ENCODE measurements at places on chromosomes 3 and 15.

DNA sequence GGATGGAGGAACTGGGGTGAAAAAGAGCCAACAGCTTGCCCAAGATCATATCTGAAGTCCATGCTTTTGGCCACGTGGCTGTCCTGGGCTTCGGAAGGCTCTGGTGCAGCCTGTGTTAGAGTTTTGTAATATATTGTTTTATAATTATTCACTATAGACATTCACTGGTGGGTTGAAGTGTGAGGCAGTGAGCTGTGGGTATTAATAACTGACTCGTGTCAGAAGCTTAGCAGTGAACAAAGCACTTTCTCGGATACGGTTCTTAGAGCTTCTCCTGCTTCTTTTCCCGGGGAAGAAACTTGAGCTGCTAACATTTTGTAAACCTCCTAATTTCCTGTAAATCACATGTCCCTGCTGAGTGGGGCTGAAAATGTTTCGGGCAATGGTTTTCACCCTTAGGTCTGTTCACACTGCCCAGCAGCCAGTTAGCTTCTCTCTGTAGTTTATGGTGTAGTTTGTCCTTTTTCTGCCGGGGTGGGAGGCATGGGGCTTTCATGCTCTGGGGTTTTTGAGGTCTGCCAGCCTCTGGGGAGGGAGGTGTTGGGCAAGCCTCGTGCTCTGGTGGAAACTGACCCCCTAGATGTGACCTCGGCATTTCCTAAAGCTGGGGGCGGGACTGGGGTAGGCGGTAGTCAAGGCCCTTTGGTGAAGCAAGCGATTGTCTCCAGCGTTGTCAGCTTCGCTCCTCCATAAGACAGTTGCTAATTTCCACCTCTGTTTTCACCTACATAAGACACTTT lies 1.7 kb downstream of the MRAS start:
- DNase-seq = no peak

GRCh38 chr15:90750186-90750585 lies 33.0 kb downstream of the BLM start:
- DNase-seq = no peak

DNA sequence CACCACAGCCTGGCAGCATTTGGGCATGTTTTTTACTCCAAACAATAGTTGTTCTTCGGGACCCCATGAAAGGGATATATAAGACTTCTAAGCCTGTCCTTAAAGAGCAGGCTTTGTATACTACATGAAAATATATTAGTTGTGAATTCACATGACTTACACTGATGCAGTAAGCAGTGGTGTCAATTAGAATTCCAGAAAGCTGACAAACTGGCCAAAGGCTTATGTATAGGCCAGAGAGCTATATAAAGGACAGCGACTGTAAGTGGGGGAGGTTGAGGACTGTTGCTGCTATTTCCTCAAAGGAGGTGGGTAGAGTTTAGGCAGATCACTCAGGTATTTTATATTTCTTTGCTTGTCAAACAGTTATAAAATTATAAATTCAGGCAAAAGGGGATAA lies 24.8 kb downstream of the KPNA4 start:
- DNase-seq = no peak

DNA sequence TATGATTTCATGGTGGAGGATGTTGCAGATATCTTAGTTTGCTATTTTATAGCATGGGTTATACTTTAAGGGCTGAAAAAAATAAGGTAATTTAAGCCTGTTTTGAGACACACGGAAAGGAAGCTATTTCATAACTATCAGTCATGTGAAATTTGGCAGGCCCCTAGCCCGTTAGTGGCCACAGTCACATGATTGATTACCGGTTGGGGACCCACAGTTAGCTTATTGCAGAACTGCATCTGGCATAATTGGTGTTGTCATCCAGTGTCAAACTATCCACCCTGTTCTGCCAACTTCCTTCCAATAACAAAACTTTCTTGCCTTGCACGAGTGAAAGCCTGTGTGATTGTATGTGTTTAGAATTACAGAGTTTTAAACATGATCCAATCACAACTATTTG lies 35.2 kb downstream of the FNDC3B start:
- no peak for DNase-seq

- DNase-seq = peak; percentile 11
These were observed 127.4 kb downstream of the EDEM1 start for GRCh38 chr3:5314897-5315296.

- no peak for DNase-seq
These were observed 94.5 kb downstream of the GOLIM4 start for GRCh38 chr3:168001244-168001643.

- DNase-seq = no peak
These were observed 628.2 kb upstream of the CFAP20DC start for GRCh38 chr3:59677747-59678702.

GRCh38 chr3:192875971-192876565 lies 41.6 kb downstream of the MB21D2 start:
- no peak for DNase-seq

DNA sequence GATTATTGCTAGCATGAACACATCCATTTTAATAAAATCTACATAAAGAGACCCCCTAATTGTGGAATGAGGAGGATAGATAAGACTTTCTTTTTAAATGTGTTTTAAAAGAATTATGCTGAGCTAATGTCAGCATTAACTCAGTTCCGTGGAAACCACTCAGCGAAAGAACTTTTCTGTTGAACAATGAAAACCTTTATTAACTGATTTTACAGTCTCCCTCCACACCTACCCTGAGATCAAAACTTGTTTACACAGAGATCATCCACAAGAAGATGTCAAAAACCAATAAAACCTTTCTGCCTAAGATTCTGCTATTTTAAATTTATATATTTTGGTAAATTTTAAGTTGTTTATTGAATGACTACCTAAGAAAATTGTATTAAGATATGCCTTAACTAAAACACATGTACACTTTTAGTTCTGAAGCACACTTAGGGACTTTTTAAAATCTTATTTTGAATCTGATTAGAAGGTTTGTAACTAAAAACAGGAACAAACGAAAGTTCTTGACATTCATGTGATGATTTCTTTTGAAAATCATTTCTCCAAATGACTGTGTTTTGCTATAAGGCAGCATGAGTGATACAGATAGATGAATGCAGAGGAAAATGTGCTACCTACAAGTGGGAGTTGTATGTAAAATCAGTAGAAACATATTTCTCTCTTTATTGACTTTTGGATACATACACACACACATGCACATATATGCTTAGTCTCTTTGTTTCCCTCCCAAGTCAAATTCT lies 369.0 kb downstream of the UNC13C start:
- no peak for DNase-seq

DNA sequence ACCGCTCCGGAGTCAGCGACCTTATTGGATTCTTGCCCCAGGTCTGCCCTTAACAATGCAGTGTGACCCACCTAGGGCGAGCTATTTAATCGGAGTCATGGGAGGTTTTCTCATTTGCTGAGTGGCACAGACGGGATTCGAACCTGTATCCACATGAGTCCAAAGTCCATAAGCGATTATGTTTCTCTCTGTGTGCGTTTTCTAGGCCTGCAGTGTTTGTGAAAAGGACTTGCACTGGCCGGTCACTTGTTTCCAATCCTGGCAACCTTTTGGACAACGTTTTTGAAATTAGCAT lies 691 bp upstream of the HDGFL3 start:
- no peak for DNase-seq

DNA sequence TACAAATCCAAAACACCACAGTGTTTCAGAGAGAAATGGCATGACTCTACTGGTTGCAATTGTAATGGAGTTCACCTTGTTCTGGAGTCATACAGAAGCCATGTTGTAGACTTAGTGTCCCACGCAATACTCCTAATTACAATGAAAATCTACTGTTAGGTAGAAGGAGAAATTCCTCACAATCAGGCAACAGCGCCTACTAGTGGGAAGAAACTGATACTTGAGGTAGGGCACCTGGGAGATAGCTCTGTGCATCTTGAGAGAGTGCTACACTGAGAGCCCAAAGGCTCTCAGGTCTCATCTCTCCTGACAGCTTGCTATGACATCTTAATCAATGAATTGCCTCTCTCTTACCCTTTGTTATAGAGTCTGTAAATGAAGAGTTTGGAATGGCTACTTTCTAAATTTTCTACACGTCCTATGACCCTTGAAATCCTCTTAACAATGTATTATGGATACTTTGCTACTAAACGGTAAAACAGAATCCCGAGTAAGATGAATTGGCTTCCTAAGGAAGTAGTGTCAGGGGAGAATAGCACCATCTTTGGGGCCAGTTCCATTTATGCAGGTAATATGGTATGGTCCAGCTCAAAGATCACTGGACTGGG lies 422.7 kb upstream of the TPRG1 start:
- DNase-seq = no peak

- no peak for DNase-seq
These were observed 39.0 kb upstream of the POMGNT2 start for GRCh38 chr3:43144761-43145490.

DNA sequence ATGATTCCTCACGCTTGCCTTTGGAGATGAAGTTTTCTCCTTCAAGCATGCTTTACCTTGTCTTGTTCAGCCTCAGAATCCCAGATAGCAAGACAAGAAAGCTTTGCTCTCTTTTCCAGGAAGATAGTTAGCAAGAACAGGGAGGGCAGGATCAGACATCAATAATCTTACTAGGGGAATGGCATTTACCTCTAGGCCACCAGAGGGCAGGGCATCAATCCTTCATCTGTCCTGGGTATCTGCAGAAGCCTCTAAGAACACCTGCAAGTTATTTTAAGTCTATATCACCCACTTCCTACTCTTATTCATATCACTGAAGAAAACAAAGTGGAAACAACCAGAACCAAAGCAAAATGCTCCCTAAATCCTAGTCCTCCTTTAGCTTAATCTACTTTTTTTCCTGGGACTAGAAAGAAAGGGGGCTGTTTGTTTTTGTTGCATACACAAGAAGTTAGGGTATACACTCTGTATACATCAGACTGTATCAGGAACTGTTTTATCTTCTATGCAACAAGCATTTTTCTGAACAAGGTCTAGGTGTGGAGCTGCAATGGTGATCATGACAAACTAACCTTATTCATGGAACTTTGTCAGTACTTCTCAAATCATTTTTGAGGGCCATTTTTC lies 862.5 kb downstream of the CADM2 start:
- DNase-seq = peak; percentile 48

GRCh38 chr3:189101594-189101993 lies 70.2 kb upstream of the TPRG1 start:
- no peak for DNase-seq

DNA sequence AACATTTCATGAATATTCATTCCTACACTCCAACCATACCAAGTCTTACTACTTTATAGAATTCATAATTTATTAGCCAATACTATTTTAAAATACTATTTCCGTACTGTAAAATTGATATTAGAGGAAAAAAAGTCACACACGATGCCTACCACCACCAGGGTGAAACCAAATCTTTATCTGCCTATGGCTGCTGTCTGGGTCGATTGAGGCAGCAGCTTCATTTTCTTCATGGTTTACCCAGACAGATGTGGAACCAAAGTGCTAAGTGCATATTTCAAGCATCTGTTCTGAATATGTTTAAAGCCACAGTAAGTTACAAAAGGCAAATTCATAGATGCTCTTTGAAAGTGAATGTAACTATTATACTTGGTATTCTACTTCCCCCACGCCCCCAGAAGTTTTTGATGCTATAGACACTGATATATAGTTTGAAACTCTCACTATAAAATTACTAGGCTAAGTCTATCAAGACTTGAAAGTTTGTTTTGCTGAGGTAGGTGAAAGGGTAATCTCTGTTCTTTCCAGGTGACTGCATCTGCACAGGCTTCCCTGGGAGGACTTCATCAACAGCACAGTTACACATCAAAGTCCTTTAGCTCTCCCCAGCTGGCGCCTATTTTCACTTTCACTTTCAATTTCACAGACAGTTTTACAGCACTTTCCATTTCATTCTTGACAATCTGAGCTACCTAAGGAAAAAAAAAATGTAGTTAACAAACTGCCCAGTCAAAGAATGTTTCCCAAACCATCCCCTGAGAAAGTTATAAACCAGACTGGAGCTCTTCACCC lies 113.9 kb downstream of the POLQ start:
- peak; percentile 69 for DNase-seq

DNA sequence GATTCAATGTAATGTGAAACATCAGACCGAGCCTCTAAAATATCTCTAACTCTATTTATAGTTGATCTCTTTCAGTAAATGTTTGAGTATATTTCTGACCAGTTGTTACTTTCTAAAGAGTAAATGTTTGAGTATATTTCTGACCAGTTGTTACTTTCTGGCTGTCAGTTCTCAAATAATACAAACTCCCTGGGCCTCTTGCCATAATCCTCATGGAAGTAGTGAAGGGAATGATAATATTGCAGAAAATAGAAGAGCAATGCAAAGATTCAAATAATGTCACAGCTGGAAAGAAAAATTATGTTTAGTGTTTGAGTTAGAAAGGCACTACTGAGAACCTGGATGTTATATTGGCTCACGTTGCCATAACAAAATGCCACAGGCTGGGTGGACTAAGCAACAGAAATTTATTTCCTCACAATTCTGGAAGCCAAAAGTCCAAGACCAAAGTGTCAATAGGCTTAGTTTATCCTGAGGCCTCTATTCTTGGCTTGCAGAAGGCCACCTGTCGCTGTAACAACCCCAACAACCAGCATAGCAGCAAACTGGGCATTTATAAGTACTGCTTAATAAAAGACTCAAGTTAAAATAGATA lies 470.6 kb upstream of the BCHE start:
- DNase-seq = no peak

DNA sequence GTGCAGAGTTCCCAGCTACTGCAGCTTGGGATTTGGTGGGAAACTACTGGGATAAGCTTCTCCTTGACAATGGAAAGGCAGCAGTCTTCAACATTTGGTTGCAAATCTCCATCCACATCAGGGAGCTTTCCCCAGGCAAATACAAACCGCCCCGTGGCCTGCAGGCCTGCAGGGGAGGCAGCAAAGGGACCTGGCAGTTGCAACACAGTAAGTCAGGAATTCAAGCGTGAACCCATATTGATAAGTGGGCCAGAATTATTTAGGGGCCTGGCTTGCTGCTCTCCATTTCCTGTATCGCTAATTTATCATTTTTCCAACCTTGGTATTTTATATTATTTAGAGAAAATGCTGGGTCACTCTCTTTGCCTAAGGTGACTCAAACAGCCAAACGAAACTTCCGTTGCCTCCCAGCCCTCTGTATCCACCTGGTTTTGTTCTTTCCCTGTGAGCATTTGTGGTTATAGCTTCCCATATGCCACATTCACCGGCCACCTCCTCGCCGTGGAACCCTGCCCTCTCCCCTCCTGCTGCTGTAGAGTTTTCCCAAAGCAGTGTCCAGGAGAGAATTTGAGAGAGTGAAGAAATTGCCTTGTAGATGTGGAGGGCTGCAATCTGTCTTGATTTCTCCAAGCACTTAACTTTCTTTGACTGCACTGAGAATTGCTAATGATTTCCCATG lies 34.8 kb downstream of the B3GALNT1 start:
- no peak for DNase-seq

DNA sequence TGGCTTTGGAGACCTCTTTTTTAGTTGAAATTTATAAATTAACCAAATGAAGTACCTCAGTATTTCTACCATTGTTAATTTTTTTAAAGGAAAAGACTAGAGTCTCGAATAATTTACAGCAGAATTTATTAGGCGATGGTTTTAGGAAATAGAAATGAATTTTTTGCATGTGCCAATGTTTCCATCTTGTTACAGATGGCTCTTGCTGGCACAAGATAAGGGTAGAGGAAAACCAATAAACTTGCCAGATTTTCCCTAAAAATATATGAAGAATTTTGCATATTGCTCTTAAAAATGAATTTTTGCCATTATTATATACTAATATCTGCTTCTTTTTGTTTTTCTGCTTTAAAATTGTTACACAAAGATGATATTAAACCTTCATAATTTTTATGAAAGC lies 380.7 kb downstream of the NLGN1 start:
- DNase-seq = no peak

Measured in NCI-H2029 treated with DMSO at 0.1 percent for 48 hours (cell line).